Ascending aorta (tissue), 2 donors: ENCODE measurements at places on chromosomes 1 and 21.

GRCh38 chr1:225655509-225656258 is 2.8 kb upstream of the ENAH start:
- DNase-seq: peak; percentile 90

DNA sequence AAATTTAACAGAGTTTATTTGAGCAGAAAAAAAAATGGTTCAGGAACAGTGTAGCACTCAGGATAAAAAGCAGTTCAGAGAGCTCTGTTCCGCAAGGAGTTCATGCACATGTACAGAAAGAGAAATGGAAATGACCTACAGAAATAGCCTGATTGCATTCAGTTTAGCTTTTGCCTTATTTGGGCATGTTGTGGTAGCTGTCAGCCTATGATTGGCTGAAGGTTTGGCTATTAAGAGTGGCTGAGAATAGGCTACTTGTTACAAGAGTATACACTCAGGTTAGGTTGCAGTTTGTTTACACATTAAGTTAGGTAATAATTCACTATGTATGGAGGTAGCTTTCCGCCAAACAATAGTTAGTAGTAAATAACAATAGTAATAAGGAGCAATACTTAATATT is 511.0 kb upstream of the TMPRSS15 start:
- DNase-seq: no peak

DNA sequence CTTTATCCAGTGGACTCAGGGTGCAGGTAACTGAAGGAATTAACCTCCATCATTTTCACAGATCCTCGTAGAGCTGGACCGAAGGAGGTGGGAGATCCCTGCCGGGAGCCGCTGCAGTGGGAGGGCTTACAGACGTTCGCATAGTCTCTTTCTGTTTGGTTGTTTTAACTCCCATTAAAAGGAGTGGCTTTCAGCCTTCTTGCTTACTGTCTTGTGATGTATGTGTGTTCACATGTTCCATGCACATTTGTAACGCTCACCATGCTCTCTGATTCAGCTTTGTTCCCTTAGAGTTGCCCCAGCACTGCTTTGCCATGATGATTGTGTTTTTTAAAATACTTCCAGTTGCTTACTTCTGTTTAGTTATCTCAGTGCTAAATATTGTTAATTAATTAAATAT is 85.8 kb downstream of the ADARB1 start:
- no peak for DNase-seq

- no peak for DNase-seq
Measured at GRCh38 chr1:23984417-23985186, 4.5 kb upstream of the SRSF10 start.

DNA sequence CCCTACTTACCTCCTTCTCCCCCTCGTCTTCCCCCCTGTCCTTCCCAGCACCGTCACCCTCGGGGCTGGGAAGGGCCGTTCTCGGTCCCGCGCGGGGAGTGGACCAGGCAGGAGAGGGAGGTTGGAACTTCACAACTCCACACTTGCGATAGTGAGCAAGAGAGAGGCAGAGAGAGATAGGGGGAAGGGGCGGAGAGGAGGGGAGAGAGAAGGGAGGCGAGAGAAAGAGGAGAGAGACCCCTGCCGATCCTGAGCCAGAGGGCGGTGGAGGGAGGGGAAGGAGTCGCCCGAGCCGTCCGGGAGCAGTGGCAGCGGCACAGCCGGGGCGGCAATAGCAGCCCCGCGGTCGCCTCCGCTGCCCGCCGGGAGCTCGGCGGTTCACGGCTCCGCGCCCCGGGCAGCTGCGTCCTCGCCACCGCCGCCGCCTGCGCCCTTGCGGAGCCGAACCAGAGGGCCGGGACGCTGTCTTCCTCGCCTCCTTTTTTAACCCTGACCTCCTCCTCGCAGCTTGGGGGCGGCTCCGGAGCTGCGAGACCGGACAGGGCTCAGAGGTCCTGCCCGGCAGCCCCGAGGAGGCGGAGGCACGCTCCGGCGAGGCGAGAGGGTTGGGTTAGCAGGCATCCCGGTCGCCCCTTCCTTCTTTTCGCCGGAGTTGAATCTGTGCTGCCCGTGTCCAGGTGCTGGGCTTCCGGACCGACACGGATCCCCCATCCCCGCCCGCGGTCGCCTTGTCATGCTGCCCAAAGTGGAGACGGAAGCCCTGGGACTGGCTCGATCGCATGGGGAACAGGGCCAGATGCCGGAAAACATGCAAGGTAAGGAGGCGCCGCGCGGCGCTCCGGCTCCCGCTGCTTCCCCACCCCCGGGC is 11.7 kb downstream of the NR5A2 start:
- no peak for DNase-seq
